Psoas muscle (tissue), 8 donors: ENCODE measurements at places on chromosomes 5 and 9. TPM values are rescaled to one million over a fixed set of nuclear protein-coding genes. Genes with fewer than 3 reads are reported as not detected.

DNA sequence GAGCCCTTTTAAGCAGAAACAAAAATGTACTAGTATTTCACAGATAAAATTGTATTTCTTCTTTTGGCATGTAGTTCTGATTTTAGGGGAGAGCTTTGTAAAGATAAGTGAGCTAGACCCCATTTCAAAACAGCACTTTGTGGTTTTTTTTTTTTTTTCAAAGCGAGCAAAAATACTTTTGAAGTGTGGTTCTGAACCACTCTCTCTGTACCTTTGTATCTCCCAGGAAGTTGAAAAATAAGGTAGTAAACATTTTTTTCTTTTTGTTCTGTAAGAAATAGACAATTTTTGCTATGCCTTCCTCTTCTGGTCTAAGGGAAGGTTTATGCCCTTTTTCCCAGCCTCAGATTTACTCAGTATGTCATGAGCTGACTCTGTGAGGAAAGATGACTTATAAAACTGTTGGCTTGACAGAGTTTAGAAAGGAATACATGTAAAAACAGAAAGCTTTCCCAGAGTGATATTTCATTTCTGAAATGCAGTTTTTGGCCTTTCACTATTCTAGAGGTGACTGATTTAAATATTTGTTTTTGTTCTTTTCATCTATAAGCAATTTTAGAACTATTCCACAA is 12.5 kb downstream of the ERCC6L2 start:
- DNase-seq: no peak

GRCh38 chr9:106622164-106622487 is 240.8 kb upstream of the ZNF462 start:
- DNase-seq: no peak

DNA sequence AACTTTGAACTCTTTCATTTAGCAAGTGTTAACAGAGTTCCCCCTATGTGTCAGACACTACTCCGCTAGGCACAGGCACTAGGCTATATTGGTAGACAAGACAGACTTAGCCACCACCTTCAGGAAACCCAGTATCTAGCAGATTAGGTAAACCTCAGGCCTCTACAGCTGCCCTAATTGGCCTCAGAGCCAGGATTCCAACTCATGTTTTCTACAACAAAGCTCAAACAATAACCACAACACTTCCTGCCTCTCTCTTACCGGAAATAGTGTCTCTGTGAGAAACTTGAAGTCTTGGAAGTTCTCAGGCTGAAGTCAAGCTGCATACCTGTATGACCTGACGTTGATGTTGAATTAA is 116.6 kb upstream of the SLC44A1 start:
- DNase-seq: no peak

DNA sequence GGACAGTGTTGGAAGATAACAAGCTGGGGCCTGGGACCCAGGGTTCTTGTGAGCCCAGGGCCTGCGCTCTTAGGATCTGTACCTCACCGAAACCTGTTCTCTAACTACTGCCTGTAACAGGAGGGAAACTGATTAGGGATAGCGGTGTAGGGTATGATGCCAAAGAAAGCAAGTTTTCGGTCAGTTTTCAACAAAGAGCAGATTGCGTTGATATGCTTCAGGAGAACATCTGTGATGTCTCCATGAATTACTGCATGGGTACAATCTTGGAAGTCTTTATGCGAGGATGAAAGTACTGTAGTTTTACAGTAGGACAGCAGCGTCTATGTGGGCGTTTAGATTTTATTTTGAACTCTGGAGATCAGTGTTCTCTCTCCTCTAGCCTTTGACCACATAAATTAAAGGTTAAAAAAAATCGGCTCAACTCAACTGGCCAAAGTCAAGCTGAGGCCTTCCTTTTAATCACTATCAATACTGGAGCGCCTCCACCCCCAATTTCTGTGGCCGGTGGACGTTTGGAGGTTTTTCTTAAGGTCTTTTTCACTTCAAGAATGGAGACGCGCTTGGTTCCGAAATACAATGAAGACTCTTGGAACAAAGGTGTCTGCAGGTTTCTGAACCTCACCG is 3.0 kb downstream of the NFIL3 start:
- no peak for DNase-seq

GRCh38 chr5:135162661-135163265 is 128.7 kb upstream of the PITX1 start:
- no peak for DNase-seq

DNA sequence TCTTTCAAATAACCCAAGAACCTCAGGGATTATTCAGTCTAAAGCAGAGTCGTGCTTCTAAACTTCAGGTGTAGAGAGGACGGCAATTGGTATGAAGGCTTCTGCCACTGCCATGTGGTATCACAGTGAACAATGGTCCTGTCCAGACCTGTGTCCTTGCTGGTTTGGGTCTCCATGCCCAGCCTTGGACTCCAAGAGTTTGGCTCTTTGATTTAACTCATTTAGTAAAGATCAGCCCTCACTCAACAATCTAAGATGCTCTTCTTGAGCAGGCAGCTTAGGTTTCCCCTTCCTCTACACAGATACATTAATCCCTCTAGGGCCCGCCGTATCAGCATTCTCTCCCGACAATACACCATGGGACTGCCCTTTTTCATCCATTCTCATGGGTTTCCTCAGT is 518.0 kb downstream of the RAB3C start:
- DNase-seq: no peak

DNA sequence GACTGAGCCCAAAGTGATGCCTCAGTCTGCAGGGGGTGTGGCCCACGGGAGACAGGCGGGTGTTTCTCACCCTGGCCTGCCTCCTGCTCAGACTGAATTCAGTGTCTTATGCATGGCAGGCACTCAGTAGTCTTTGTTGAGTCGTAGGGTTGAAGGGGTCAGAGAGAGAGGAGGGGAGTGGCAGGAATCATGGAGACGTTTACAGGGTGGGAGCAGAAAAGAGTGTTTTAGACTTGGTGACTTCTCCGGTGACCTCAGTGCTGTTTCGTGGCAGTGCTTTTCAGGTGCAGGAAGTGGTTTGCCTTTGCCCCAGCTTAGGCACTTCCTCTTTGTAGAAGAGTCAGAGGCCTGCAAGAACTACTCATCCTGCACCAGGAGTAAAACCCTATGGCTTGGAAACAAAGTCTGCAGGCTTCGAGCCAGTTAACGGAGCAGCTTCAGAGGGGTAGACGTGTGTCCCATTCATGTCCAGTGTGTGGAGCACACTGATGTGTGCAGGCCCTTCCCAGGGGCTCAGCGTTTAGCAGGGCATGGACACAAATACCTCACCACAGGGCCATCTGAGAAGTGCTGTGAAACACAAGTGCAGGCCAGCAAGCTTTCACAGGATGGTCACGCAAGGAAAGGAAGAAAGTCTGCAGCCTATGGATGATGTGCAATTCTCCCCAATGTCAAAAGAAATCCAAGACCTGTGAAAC is 24.5 kb upstream of the SEMA4D start:
- no peak for DNase-seq

GRCh38 chr5:41145306-41145705 is 68.0 kb downstream of the C6 start:
- no peak for DNase-seq

The TAS2R1 gene
- not detected for total RNA-seq

The ACOT12 gene
- not detected for total RNA-seq

The THOC3 gene
- total RNA-seq: 9.5 TPM

The CKMT2 gene
- 517 TPM for total RNA-seq

The MAPKAP1 gene
- 64.2 TPM for total RNA-seq

The CMYA5 gene
- total RNA-seq: 1,472 TPM

The PCA3 gene
- total RNA-seq: not detected
